ENCODE measurements at places on chromosomes 5 and 9.

DNA sequence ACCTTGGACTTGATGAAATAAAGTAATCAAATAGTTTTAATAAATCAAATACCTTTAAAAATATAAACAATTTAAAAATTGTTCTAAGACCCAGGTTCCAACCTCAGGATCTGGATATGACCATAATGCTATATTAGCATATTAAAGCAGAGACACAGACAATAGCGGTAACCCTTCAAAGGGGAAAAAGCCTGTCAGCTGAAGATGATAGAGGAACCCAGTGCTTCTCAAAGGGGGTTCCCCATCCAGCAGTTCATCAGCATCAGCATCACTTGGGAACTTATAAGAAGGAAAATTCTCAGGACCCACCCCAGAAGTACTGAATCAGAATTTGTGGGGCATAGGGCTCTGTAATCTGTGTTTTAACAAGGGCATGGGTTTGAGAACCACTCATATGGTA is 519.6 kb downstream of the RAB3C start:
- no peak for DNase-seq

DNA sequence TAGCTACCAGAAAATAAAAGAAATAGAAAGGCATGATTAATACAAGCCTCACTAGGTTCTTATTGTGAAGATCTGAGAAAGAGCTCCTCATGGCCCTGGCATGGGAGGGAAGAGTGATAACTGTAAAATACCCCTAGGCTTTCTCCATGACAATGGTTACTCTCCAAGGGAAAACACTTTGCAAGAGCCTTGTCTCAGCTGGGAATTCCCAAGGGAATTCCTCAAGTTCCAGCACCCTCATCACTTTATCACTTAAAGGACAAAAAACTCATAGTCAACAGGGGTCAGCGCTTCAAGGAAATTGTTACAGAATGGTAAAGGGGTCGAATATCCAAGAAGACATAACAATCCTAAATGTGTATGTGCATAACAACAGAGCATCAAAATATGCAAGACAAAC is 21.2 kb downstream of the SYK start:
- DNase-seq, result no peak

- no peak for DNase-seq
Observed at GRCh38 chr5:175746851-175747250, 89.0 kb downstream of the HRH2 start.

DNA sequence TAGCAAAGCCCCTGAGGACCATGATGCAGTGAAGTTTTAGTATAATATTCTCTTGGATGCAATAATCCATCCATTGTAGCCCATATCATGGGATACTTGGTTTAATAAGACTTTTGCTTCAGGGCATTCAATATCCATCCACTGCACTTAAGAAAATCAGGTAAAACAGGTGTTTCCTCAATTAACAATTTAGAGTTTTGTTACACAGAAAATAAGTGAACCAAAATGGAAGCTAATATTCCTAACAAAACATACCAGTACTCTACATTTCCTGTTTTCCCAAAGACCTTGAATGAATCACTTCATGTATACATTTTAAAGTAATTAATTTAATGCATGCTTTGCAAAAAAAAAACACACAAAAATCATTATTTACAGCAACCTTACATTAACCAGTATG is 305.6 kb downstream of the NR2F1-AS1 start:
- DNase-seq, result no peak

DNA sequence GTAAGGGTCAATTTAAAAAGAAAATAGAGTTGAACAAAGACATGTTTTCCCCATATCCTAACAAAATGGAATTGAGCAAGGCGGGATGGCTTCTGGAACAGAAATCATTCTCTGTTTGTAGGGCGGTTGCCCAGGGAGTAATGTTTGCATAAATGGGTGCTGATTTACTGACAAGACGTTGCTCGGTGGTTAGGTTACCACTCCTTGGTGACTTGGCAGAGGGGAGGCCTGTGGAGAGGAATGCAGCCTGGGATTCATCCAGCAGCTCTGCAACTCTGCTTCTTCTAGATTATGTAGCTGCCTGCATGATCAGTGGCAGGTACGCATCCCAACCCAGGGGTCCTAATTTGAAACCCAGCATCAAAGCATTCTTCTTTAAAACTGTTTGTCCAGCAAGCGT is 200.2 kb downstream of the CFAP90 start:
- no peak for DNase-seq

- no peak for DNase-seq
Observed at GRCh38 chr5:143187495-143187894, 216.0 kb downstream of the NR3C1 start.

DNA sequence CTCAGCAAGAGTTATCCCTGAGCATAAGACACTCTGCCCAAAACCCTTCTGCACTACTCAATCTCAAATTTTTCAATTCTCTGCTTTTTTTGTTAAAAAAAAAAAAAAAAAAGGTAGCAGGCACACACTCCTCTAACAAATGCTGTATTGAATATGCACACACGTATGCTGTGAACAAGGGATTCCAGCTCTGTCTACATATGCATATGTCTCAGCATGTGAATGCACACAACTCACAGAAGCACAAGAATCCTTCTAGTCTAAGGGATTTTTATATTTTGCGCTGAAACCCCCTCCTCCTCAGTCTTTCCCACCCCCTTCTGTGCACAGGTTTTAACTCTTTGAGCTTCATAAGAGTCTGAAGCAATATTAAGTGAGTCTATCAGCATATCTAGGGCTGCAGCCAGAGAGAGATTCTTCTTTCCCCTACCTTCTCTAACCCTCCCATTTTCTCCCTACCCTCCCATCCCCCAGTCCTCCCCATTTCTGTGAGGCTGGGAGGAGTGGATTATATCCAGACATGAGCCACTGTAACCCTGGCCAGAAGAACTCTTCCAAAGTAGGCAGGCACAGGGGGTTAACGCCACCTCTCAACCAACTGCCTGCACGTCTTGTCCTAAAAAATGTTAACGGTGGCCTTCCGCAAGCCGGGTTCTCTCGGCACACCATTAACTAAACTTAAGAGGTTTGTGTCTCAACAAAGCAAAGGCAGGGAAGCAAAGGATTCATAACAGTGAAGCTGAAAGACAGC is 1.0 kb downstream of the GABRB2 start:
- no peak for DNase-seq

GRCh38 chr5:140524003-140524402 is 23.5 kb upstream of the EIF4EBP3 start:
- no peak for DNase-seq

DNA sequence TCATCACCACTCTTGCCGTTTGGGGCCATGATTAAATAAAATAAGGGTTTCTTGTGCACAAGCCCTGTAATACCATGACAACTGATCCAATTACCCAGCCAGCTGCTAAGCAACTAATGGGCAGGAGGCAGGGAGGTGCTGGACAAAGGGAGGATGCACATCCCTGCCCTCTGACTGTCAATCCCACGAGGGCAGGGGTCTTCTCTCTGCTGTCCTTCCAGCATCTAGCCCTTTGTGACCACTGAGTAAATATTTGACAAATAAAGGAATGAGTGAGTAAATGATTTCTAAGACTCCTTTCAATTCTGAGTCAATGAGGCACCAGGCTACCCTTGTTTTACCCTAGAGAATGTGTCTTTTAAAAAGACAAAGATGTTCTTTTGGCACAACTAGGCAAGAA is 247.1 kb downstream of the SYK start:
- no peak for DNase-seq

DNA sequence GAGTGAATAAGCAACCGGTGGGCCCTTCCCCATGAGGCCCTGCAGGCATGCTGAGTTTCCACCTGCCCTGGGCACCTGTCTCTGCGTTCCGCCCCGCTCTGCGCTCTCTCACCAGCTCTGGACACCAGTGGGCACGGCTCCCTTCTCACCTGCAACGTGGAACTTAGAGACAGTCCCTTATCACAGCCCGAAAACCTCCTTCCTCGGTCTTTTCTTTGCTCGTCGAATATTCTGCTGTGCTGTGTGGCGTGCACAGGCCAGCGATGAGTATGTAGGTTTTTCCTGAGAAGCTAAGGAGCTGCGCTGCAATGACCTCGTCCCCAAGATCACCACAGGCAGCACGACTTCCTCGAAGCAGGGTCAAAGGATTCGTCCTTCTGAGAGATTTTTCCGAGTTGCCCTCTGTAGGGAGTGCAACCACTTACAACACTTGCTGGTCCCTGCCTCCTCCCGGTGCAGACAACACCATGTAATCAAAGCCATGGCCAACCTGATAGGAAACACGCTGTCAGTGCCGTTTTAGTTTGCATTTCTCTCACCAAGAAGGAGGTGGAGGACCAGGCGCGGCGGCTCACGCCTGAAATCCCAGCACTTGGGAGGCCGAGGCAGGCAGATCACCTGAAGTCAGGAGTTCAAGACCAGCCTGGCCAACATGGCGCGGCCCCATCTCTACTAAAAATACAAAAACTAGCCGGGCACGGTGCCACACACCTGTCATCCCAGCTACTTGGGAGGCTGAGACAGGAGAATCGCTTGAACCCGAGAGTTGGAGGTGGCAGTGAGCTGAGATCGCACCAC is 27.2 kb upstream of the NOTCH1 start:
- DNase-seq, result no peak

DNA sequence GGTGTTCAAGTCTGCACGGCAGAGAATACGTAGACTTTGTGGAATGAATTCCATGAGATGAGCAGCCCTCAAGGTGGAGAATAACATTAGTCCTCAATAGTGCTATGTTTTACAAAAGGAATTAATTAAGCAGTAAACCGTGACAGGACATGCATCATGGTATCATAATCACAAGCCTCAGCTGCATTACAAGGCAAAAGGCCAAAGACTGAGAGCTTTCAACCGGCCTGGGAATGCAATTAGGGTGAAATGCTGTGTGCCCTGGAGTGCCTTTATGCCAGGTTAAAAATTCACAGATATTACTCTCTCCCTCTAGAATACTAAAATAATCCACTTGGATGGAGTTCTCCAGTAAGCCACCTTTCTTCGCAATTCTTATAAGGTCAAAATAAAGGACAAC is 270.6 kb downstream of the MLLT3 start:
- DNase-seq, result no peak

- no peak for DNase-seq
Observed at GRCh38 chr5:12645582-12645981, 741.3 kb upstream of the CTNND2 start.

GRCh38 chr5:17839848-17840247 is 205.6 kb downstream of the TAF11L14 start:
- no peak for DNase-seq

- no peak for DNase-seq
Observed at GRCh38 chr5:2375291-2375690, 376.2 kb downstream of the IRX2 start.

DNA sequence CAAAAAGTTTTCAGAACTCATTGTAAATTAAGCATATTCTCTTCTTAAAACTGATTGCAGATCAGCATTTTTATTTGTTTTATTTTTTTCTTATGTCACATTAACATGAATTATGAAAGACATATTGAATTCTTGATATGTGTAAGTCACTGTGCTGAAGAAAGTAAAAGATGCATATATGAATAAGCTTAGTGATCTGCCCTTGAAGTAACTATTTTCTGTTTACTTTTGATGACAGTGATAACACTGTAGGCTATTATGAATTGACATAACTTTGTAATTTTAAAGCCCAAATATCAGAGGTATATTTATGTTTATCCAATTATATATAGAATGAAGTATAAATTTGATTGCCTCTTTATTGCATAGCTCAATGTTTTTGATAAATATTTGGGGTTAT is 8.8 kb downstream of the PRR16 start:
- DNase-seq, result no peak

GRCh38 chr9:112382066-112382465 is 2.2 kb downstream of the HSDL2 start:
- DNase-seq, result no peak

DNA sequence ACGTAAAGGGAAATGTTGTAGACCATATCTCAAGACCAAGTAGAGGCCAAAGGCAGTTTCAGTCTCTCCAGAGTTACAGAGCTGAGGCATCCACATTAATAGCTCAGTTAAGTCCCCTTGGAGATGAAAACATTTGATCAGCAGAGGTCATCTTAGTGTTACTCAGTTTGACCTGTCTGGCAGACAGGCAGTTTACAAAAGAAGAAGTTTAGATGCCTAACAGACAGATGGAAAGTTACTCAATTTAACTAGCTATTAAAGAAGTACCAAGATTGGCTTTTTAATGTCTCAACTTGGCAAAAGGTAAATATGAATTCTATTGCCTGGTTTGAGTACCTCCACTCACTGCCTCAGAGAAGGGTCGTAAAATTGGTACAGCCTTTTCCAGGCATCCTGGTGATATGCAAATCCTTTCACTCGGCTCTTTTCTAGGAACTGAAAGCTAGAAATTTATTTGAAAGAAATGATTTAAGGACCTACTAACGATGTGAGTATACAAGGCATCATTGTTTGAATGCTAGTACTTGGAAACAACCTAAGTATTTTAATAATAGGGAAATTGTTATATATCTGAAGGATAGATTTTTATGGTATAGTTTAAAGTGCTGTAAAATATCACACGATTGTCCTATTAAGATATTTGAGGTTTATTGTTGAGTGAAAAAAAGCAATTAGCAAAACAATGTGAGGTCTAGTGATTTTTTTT is 14.8 kb downstream of the ACO1 start:
- no peak for DNase-seq

GRCh38 chr5:14105718-14106410 is 37.3 kb upstream of the TRIO start:
- no peak for DNase-seq

DNA sequence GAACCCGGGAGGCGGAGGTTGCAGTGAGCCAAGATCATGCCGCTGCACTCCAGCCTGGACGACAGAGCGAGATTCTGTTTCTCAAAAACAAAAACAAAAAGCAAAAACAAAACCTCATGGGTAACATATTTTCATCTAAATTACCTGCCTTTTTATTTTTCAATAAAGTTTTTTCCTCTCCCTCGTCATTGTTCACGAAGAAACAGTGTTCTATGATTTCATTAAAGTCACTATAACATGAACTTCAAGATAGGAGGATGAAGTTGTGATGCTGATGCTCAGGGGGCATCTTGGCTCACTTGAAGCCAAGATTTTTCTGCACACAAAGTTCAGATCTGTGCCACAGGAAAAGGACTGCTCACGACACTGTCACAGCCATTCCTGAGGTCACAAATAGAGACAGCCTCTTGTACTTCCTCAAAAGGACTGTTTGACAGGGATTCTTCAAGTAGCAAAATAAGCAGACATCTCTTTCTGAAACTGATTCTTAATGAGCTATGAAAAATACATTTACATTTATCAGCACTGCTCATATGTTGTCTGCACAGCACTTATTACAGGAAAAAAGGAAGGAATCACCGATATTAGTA is 16.1 kb downstream of the NIPSNAP3B start:
- no peak for DNase-seq

- no peak for DNase-seq
Observed at GRCh38 chr9:113538131-113538530, 74.6 kb downstream of the RGS3 start.

DNA sequence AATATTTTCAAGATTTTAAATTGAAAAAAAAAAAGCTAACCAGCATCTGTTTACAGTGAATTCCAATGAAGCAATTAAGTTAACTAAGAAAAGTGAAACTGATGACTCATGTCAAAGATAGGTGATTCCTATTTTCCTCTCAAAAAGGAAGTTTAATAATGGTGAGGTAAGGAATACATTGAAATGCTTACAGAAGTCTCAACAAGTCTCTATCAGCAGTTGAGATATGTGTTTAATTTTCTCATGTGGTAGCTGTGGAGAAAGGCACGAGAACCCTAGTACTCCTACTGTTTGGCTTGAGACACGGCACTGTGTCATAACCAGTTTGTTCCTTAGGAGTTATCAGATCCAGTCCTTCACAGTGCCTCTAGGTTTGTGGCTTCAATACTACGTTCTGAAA is 114.5 kb downstream of the SLC25A46 start:
- DNase-seq, result no peak

GRCh38 chr9:104783588-104783987 is 19.7 kb downstream of the NIPSNAP3B start:
- DNase-seq, result no peak

GRCh38 chr5:128358826-128359225 is 179.2 kb downstream of the FBN2 start:
- no peak for DNase-seq

Data from GM12891 (cell line).